ENCODE measurements at places on chromosomes 2 and 18.

DNA sequence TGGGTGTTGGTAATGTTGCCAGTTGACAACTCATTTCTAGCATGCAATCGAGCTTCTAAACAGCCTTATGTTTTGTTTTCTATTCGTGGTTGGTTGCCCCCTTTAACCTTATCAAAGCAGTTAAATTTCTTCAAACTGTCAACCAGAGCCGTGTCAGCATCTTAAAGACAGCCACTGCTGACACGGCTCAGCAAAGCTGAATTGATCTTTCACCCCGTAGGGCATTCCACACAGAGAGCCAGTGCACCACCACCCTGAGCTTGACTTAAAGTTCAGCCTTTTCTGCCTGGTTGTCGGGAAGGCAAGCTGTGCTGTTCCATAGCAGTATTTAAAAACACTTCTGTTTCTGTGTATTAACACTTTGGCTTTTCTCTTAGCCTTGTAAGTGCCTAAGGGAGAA, 355.0 kb upstream of the CHST9 start:
- DNase-seq: no peak

- no peak for DNase-seq
Observed at GRCh38 chr2:150125188-150125587, 362.3 kb downstream of the RND3 start.

DNA sequence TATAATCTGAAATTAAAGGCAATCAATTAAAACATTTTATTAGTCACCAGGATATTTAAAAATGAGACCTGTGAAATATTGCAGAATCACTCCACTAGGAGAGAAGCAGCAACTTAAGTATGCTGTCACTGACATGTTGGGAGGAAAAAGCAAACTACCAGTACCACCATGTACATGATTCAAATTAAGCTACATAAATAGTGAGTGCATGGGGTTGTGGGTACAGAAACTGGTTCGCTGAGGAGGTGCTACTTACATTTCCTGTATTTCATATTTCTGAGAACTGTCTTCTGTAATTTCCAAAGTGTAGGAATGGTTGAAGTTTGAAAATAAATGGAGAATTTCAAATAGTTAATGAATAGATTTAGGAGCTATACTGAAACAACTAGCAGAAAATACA, 7.9 kb upstream of the NR4A2 start:
- DNase-seq: no peak

DNA sequence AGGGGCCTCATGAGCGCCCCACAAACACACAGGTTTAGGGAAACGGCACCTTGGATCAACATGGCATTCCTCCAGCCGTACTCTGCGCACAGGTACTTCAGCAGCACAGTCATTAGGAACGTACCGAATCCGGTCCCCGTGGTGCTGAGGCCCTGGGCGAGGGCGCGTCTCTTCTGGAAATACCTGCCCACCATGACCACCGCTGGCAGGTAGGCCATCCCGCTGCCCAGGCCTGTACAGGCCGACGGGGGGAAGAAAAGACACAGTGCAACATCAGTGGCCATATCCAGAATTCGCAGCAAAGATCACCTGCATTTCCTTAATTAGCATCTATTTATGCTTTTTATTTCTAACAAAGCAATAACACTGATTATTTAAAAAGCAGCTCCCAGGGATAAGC, 22.2 kb downstream of the SLC16A14 start:
- DNase-seq: no peak

DNA sequence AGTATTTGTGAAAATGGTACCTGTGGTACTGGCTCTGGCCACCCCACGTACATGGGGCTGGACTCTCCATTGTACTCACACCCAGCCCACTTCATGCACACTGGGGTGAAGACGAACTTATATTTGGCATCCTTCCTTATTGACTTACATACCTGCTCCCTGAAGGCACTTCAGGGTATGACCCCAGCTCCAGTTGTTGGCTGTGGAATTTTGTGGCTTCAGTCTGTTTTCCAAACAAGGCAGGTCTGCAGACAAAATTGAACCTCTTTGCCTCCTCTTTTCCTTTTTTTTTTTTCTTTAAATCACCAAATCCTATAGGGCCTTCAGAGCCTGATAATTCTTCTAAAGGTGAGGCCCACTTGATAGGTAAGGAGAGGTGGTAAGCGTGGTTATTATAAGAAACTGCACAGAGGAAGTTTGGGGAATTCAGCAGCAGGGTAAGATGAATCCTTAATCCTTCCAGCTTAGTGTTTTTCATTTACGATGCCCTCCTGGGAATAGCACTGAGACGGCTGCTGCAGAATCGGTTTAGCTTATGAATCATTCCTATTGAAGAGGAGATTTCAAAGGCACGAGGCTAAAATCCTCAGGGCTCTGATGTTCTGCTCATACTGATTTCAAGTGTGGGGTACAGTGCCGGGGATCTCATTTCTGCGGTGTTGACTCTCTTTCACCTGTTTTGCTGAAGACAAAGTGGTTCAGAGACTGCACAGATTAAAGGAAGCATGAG, 55.2 kb downstream of the KIF5C start:
- DNase-seq: no peak

GRCh38 chr2:224142397-224143312, 103.6 kb upstream of the SERPINE2 start:
- DNase-seq: no peak

DNA sequence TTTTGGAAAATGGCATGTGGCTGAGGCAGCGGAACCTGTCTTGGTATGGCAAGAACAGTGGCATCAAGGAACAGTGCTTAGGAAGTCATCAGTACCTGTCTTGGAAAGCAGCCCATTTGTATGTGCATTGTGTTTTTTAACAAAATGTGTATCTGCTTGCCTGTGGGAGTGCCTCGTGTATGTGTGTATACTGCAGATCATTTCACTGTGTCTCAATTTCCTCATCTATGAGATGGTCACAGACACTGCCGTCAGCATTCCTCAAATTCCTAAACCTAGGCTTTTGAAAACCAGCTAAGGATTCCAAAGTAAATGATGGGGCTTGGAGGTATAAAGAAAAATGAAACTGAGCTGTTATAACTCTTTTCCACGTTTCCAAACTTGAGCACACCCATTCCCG, 441.3 kb downstream of the RND3 start:
- no peak for DNase-seq

DNA sequence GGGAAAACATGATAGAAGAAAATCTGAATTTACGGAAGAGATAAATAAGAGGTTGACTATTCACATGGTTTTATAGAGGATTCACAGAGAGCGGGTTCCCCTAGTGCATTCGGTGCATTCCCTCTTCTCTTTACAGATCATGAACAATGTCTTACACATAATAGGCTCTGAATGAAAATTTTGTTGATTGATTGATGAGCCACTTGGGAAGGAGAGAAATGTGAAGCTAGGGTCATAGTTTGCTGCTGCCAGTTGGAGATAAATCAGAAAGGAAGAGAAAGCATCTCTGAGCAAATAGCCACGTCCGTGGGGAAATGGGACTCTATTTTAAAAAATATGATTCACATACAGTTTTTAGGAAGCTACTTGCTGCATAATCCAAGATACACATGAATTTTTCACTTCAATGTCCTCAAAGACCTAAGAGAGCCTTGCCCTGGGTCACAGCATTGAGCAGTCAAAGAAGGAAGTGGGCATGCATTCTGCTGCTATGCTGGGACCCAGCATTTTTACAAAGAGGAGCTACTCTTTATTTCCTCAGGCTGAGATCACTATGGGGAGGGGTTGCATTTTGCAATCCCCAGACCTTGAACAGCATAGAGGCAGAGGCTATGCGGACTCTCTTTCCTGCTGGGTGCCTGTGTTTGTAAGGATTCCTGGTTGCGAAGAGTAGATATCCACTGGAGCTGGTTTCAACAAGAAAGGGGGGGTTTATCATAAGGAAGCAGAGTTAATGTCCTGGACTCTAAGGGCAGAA, 395.3 kb downstream of the TSN start:
- no peak for DNase-seq

DNA sequence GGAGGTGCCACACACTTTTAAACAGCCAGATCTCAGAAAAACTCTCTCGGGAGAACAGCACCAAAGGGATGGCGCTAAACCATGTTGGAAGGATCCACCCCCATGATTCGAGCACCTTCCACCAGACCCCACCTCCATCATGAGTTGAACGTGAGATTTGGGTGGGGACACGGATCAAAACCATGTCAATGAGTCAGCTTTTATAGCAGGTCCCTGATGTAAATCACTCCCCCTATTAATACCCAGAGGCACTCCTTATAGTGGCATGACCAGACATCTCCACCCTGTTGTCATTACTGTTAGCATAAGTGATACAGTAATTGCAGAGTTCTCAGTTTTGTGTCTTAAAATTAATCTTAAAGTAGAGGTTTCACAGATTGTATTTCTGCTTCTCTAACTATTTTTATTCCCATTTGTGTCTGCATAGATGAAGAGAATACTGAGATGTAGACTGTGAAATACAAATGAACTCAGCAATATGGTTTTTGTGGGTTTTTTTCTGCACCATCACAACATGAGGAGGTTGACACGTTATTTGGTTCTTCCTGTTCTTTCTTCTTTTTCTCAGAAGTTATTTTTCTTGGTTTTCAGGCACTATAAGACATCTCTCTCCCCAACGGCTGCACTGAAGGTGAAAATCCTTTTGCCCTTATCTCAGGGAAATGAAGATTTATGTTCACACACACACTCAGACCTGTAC, 218.2 kb downstream of the ARL4C start:
- no peak for DNase-seq

DNA sequence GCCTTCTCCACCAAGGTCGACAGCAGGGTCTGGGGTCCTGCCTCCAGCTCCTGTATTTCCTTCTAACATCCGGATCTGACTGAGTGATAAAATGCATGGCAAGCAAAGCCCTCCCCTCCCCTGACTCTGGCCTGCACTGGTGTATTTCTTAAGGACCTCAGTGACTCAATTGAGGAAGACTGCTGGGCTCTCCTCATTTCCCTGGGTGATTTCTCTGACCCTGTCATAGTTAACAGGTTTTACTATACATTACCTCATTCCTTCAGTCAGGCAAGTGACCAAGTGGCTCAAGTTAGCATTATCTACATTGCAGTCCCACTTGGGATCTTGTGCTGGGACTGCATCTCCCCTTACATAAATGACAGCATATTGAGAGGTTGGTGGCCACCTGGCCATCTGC, 38.8 kb upstream of the CCBE1 start:
- no peak for DNase-seq

GRCh38 chr2:16506366-16506765, 159.3 kb downstream of the CYRIA start:
- DNase-seq: no peak

DNA sequence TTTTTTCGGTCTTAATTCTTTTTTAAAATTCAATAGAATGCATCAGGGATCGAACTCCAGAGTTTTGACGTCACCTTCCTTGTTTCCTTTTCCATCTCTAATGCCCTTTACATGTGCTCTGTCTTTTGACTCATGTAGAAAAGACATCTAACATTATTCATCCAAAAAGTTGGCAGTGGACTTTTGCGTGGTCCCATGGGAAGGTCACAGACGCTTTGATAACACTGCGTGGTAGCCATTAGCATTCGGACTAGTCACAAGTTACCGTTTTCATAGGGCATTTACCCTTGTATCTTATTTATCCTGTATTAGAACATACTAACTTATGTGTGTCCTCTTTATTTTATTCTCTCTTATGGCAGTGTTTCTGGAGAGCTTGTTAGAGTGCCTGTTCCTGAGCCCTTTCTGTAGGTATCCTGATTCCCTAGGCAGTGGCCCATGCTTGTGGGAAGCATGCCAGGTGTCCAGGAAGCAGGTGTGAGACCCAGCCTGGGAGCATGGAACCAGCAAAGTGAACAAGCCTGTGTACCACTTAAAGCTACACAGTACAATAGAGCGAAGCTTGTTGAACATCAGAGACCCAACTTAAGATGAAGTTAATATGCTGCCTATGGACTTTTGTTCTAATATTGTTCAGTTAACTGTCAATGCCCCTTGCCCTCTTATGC, 73.6 kb upstream of the RBM44 start:
- DNase-seq: no peak

GRCh38 chr2:234939996-234940395, 11.8 kb upstream of the SH3BP4 start:
- DNase-seq: no peak

DNA sequence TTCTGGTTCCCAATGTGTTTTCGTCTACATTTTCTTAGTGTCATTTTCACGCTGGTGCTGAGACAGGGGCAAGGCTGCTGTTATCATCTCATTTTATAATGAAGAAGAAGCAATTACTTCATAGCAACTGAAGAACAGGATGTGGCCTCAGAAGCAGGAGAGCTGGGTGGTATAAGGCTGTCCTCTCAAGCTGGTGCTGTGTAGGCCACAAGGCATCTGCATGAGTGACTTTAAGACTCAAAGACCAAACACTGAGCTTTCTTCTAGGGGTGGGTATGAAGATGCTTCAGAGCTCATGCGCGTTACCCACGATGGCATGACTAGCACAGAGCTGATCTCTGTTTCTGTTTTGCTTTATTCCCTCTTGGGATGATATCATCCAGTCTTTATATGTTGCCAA, 7.3 kb downstream of the IL36G start:
- no peak for DNase-seq

- DNase-seq: no peak
Observed at GRCh38 chr2:216345846-216346245, 26.4 kb downstream of the MARCHF4 start.

GRCh38 chr2:202377207-202377761, 1.2 kb downstream of the BMPR2 start:
- DNase-seq: peak; percentile 26

GRCh38 chr18:58225101-58225500, 181.1 kb downstream of the NEDD4L start:
- no peak for DNase-seq

DNA sequence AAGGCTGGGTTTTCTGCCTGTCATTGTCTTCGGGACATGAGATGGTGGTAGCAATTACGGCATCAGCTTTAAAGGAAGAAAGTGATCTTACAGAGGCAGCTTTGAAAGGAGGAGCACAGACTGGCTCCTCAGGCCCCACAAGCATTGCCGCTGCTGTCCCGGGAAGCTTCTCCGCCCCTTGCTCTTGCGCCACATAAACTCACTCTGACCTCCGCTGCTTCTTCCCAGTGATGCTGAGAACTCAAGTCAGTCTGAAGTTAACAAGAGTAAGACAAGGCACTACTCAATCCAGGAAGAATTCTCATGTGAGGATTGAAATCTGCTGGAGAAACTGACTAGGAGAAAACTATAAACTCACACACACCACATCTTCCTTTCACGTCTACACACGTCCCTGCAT, 112.4 kb upstream of the RIOK3 start:
- DNase-seq: peak; percentile 67

DNA sequence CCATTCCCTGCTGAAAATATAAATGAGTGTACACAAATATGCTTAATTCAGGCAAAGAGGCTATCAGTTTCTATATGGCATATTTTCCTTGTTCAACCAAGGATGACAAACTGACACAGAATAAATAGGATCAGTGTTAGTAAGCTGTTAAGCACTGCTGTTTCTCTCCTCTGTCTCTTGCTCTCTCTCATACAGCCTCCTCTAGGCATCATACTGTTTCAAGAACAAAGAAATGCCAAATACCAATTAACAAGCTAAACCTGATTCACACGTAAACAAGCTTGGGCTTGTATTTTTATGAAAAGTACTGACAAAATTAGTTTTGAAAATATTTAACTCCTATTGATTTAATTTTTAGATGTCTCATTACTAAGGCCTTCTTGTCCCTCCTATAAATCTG, 1027.2 kb upstream of the ACVR2A start:
- DNase-seq: no peak

GRCh38 chr18:31998880-31999412, 19.7 kb upstream of the RNF125 start:
- DNase-seq: peak; percentile 26

- no peak for DNase-seq
Observed at GRCh38 chr2:28636491-28636890, 115.1 kb upstream of the PPP1CB start.

GRCh38 chr18:46035696-46036680, 36.1 kb downstream of the PSTPIP2 start:
- DNase-seq: no peak

Data from right lung (tissue), 10 donors.